ENCODE measurements at places on chromosomes 6 and 20. TPM values are rescaled to one million over a fixed set of nuclear protein-coding genes. Genes with fewer than 3 reads are reported as not detected.
A peak's percentile ranks its signal among the peaks of the same experiment; 100 is the strongest.

GRCh38 chr6:19715167-19715551 lies 122.0 kb upstream of the ID4 start:
- DNase-seq = no peak

DNA sequence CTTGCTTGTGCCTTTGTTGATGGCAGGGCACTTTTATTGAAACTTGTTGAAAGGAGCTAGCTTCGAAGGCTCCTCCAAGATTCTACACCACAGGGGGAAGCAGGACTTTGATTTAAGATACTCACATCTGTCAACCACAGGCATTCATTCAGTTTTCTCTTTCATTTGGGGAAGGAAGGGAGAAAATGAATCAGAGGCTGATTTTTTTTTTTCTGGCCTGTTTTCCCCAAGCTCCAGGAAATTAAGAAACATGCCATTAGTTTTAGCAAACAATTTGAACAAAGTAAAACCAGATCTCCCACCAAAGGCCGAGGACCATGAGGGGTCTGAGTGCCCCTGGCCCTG lies 8.7 kb upstream of the APCDD1L start:
- no peak for DNase-seq

Gene DLK2
- total RNA-seq = 0.20 TPM

- no peak for DNase-seq
Observed at GRCh38 chr20:61280217-61280980, 28.3 kb downstream of the CDH4 start.

DNA sequence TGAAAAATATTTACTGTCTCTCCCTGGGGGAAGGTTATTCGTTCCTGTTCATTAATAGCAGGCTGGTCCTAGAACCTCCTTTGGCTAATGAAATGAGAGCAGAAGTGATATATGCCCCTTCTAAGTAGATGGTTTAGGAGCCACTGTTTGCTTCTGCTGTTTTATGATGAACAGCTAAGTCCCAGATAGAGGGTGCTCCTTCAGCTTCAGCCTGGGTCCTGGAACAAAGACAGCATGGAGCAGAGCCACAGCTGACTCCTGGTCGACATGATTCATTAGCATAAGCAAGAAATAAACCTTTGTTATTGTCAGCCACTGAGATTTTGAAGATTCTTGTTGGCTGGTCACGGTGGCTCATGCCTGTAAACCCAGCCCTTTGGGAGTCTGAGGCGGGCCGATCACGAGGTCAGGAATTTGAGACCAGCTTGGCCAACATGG lies 47.8 kb upstream of the ARMC2 start:
- peak; percentile 29 for DNase-seq

DNA sequence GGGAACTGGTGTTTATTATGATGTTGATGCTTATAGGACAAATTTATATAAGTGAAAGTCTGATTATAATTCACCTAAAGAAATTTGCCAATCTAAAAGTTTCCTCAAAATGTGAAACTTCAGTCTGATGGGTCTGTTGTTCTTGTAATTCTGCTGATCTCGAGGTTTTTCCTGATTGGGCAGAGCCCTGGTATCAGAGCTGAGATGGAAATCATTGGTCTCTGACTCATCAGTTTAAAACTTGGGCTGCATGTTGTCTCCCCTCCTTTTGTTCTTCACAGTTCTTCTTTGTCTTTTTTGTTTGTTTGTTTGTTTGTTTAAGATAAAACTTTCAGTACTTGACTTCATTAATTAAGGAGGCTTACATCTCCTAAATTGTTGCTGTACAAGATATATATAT lies 5.9 kb downstream of the SMAP1 start:
- DNase-seq = no peak

DNA sequence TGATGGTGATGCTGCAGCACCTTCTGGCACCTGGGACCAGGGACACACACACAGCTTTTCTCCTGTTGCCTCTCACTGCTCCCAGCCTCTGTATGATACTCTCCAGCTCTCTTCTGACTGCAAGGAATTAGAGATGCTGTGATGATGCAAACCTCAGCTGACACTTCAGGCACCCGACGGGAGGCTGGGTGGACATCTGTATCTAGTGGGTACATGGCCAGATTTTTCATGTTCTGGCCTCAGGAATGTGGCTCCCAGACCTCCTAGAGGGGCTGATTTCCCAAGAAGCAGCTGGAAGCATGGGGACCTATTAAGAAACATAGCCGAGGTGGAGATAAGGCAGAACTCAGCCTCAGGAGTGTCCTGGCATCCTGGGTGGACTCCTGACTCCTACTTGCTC lies 6.8 kb upstream of the EPB41L1 start:
- DNase-seq = no peak

Gene HLA-DMB
- total RNA-seq = 8.1 TPM

GRCh38 chr20:17627101-17627955 lies 54.7 kb downstream of the RRBP1 start:
- no peak for DNase-seq

DNA sequence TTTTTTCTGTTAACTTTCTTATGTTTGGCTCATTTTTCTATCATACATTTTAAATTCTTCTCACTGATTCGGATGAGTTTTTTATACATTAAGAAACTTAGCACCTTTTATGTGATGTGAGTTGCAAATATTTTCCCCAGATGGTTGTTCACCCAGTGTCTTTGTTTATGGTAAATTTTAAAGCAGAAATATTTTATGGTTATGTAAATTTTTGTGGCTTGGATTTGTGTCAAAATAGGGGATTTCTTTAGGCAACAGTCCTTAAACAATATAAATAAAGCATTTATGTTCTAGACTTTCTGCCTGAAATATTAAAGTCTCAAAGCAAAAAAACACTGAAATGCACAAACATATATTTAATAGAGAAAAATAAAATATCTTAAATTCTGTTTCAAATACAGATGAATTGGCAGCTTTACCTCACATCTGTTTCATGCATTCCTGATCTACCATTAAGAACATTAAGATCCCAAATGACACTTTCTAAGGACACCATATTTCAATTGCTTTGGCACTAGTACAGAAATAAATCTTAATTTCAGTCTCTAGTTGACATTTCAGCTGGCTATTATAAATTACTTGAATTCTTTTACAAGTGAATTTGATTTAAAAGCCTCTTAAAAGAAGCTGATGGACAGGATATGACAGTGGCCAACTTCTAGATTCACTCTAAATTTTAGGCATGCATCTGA lies 646.6 kb downstream of the HACE1 start:
- no peak for DNase-seq

DNA sequence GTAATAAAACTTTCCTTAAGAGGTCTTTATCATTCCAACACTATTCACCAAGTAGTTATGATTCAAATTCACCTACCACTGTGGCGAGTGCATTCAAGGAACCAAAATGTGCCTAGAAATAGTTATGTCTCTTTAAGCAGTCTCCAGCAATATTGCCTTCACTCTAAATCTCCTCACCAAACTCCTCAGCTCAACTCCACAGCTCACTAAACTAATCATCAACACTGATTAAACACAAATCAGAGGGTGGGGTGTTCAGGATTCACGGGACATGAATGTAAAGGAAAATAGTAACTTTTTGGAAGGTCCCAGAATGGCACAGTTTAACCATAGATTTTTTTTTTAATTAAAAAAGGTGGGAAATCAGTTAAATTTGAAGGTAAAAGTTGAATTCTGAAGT lies 70.5 kb upstream of the THEMIS start:
- DNase-seq = no peak

GRCh38 chr20:1333462-1334369 lies 4.8 kb upstream of the SDCBP2 start:
- no peak for DNase-seq

DNA sequence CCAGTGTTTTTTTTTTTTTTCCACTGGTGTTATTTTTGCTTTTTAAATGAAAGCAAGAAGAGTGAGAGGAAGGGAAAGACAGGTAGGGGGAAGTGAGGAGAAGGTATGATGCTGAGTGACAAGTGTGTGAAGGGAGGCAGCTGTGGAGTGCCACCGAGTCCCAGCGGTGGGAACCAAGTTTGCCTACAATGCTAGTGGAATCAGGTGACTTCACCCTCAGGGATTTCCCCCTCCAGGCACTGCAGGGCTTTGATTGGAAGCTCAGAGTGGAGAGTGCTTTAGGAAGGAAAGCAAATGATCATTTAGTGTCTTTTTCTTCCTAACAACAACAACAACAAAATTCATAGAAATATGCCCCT lies 120.5 kb upstream of the ENPP5 start:
- DNase-seq = peak; percentile 19

- no peak for DNase-seq
Observed at GRCh38 chr6:122673343-122673961, 63.2 kb downstream of the PKIB start.

Gene MYB
- total RNA-seq = not detected

- no peak for DNase-seq
Observed at GRCh38 chr6:117907601-117908245, 659 bp downstream of the SLC35F1 start.

Gene CCN6
- not detected for total RNA-seq

DNA sequence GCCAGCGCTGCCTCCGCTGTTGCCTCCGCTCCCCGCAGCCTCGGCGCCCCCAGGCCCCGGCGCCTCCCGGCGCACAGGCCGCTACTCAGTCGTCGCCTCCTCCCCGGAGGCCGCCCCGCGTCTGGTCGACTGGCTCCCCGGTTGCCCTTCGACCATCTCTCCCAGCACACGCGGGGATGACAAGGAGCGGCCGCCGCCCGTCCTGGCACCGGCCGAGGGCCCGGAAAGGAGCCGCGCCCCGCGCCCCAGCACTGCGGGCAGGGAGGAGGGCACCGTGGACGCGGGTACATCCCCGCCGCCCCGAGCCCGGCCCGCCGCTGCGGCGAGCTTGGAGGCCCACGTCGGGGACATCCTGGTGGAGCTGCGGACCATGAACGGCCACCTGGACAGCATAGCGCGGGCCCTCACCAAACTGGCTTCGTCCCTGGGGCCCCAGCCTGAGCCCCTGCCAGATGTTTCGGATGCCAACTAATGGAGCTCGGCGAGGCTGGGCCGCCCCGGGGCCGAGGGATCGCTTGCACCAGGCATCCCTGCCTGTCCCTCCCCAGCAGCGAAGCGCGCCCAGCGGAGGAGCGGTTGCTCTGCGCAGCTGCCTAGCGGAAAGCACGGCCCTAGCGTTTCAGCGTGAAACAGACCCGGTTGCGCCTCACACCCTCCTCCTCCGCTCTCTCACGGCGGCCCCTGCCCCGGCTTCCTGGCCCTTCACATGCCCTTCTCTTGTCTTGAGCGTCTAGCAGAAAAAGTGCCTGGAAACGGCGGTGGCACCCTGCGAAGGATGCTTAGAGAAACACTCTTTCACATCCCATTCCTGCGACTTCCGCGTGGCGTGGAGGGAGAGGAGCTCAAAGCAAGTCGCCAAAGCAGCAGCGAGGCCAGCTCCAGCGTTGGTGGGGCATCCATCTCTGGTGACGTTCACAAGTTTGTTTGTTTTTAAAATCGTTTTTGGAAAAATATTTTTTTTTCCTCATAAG lies 285.8 kb upstream of the SUPT3H start:
- no peak for DNase-seq

Gene CD40
- 7.2 TPM for total RNA-seq

DNA sequence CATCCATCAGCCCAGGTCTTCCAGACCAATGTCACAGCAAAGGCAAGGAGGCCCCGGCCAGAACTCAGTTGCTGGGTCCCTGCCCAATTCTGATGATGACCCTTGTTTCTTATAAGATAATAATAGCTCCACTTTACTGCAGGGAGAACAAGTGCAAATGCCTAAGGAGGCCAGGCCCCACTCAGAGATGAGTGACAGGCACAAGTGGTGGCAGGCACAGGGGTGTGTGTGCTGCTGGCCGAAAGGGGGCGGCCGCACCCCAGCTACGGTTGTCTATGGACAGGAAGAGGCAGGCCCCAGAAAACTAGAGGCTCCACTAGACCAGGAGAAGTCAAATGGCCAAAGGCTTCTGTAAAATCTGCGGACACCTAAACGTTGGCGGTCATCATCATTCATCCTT lies 28.6 kb downstream of the GNAS-AS1 start:
- peak; percentile 67 for DNase-seq

Gene GRIK2
- total RNA-seq = 0.39 TPM

Gene TNNC2
- 2,969 TPM for total RNA-seq

GRCh38 chr6:157717340-157717748 lies 105.7 kb upstream of the SNX9 start:
- DNase-seq = no peak

GRCh38 chr6:125415913-125416312 lies 114.1 kb upstream of the HDDC2 start:
- DNase-seq = no peak
